ENCODE measurements at places on chromosomes 5 and 9.
A peak's percentile ranks its signal among the peaks of the same experiment; 100 is the strongest.

GRCh38 chr5:3595006-3595961 lies at the start of gene IRX1:
IRX1 (plus strand) TSS chr5:3595832; CDS start chr5:3596106, 274 bp downstream.
- DNase-seq: no peak

- no peak for DNase-seq
These were observed 179.7 kb downstream of the C9orf152 start for GRCh38 chr9:110028271-110028670.

DNA sequence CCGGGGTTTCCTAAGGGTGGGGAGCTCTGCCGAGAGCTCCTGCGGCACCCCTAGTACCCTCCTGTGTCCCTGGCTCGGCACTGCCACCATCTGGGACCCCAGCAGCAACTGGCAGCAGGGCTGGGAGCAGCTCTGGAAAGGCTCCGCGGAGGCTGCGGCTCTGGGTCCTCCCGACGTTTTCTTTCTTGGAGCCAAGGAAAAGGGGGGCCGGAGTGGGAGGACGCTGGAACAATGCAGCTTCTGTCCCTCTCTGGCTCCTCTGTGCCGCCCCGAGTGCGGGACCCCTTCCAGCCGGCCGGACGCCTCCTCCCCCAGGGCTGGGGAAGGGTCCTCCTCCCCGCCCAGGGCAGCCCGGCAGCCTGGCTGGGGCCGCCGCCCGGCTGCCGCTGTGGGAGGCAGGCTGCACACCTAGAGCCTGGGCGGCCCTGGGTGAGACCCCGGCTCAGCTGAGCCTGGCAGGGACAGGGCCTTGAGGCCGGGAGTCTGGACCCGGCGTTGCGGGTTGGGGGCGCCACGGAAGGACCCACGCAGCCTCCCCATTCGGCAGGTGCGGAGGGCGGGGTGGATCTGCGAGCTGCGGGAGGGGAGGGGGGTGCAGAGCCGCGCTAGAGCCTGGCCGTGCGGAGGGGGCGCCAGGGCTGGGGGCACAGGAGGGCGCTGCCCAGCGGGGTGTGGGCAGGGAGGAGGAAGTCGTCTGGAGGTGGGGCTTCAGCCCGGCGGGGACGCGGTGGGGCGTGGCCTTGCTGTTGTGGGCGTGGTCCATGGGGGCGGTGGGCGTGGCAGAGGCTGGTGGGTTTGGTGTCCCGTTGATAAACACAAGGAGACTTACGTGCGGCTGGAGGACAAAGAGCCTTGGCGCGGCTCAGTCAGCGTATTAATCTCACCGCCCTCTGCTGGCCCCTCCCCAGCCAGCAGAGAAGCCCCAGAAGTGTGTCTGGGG lies 15.1 kb downstream of the GPSM1 start:
- peak; percentile 30 for DNase-seq

DNA sequence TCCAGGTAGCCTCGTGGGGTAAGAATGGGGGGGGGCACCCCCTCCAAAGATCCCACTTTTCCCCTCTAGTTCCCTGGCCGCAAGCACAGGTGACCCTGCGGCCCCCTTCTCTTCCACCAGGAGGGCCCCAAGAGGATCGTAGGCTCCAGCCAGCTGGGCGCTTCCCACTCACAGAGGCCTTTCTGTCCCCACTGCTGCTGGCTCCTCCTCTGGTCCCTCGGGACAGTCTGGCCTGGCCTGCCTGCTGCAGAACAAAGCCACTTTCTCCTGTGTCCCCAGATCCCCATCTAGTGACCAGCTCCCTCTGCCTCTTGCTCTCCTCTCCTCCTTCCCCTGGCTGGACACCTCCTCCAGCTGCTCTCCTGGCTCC lies 534 bp upstream of the SAPCD2 start:
- no peak for DNase-seq

GRCh38 chr9:78288214-78288892 lies 8.6 kb upstream of the PSAT1 start:
- no peak for DNase-seq

DNA sequence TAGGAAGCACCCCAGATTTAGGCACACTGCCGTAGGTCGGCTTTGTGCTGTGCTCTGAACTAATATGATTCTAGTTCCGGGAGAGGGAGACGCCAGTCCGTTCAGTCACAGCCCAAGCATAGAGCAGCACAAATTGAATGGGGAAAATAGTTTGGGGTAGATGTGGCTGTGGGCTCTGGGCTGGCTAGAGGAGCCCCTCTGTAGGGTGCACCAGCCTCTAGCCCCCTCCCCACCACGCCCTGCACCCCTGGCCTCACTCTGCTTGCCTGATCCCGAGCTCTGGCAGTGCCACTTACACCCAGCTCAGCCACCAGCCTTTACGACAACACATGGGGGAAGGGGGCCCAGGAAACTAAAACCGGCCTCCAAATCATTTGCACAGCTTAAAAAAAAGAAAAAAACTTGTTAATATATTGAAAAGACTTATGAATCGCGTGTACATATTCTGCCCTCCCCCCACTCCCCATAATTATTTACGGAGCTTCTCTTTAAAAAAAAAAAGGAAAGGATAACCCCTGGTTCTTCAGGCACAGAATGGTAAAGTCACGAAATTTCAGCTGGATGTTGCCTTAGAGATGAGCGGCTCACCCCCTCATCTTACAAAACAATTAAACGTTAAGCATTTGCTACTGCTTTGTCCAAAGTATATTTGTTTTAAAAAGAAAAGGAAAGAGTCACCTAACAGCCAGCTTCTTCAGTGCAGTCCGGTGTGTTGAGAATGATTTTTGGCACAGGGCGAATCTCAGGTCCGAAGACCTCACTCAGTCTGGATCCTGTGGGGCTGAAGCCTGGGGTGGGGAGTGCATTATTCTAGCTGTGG lies 3.5 kb downstream of the LMX1B start:
- DNase-seq: no peak

DNA sequence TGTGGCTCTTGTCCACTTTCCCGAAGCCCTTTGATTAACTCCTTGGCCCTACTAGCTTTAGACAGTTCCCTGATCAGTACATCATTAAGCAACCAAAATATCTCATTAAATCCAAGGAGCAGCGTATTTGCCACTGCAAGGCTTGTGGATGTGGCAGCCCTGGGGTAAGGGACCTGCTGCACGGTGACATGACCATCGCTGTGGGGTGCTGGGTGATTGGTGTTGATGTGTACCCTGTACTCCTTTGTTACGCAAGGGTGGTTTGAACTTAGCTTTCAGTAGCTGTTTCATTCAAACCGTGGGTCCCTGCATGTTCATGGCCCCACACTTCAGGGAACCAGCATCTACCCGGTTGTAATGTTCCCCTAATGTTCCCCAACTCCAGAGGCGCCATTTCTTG lies 41.0 kb downstream of the OTULIN start:
- no peak for DNase-seq

- no peak for DNase-seq
These were observed 199.0 kb downstream of the DTWD2 start for GRCh38 chr5:118789366-118789765.

DNA sequence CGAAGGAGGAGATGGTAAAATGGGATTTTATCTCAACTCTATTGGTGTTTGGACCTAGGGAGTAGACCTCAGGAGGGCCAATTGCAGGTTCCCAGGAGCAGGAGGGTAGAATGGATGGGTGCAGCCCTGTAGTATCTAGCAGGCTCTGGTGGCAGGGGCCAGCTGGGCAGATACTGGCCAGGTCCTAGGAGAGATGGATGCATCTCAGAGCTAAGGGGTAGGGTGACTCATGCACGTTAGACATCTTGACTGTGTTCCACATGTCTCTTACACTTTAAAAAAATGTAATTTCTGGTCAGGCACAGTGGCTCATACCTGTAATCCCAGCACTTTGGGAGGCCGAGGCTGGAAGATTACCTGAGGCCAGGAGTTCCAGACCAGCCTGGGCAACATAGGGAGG lies 22.4 kb downstream of the PSD2 start:
- no peak for DNase-seq

DNA sequence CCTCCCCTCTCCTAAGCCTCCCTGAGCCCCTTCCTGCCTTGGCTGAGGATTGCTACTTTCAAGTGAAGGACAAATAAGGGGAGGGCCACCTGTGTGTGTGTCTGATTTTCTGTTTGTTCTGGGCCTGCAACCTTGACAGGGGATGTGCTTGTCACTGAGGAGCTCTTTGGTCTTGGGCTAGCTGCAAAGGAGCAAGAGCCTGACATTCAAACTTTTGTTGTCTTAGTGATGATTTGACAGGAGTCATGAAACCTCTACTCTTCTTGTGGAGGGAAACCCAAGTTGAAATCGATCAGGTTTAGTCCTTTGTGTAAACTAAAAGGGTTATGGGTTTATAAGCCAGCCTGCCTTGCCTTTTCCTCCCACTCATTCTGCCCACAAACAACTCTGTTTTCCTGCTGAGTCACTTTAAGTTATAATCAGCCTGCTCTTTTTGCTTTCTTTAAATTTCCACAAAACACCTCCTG lies 16.9 kb downstream of the CLTA start:
- DNase-seq: no peak

DNA sequence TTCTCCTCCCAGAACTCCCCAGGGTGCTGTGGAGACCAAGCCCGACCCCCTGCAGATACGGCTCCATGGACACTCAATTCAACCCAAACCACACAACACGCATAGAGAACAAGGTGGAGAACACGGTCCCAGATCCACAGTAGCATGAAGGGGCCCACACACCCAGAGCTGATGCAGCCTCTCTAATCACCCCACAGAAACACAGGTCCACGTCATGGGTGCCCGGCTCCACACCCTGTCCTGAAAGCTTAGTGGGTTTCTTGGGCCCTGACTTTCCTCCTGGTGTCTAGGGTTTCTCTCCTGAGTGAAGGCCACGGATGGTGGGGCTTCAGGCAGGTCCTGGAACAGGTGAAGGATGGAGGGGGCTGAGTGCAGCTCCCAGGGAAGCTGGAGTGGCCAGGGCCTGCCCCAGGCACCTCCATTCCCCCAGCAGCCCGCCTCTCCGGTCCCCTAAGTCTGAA lies 1.5 kb upstream of the SLC23A1 start:
- no peak for DNase-seq

GRCh38 chr5:80246001-80246758 lies 9.7 kb downstream of the SERINC5 start:
- no peak for DNase-seq

DNA sequence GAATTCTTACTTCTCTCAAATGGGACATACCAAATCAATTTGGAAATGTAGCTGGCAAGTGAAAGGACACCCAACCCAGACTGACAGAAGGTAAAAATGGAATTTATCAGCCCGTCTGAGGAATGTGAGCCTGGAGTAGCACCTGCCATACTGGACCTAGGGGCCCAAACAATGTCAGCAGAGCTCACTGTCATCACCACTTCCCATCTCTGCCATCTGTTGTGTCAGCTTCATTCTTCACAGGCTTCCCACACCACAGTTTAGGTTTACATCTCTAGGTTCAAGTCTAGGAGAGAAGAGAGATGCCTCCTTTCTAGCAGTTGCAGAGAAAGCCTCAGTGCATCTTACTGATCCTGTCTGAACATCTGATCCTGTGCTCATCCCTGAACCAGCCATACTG lies 222.4 kb downstream of the DOCK8 start:
- no peak for DNase-seq

DNA sequence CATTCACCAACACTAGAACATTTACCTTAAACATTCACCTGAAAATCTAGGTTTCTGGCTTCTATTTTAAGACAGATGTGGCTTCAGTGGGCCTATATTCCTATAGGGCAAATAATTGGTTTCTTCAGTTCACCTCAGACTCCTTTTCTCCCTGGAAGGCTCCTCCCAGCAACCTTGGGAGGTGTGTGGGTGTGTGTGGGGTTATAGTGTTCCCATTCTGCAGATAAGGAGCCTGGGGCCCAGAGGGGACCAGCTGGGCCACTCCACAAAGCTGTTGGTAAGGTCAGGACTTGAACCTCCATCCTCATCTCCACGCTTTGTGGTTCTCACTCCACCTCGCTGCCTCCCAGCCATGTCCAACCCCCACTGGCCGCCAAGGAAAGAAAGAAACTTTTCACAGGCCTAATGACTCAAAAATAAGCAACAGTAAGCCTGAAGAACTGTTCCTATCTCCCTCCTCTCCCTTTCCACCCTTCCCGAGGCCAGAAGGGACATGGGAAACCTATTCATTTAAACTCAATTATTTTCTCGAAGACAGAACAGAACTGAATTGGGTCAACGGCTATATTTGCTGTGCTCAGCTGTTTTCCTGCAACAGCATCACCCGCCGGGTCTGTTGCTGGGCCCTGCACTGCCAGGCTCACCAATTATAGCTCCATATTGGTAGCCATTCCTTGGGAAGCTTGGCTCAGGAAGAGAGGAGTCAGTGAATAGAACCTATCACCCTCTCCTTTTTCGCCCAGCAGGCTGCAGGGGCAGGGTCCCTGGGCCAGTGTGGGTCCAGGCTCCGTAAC lies 78.5 kb downstream of the DAB2IP start:
- no peak for DNase-seq

DNA sequence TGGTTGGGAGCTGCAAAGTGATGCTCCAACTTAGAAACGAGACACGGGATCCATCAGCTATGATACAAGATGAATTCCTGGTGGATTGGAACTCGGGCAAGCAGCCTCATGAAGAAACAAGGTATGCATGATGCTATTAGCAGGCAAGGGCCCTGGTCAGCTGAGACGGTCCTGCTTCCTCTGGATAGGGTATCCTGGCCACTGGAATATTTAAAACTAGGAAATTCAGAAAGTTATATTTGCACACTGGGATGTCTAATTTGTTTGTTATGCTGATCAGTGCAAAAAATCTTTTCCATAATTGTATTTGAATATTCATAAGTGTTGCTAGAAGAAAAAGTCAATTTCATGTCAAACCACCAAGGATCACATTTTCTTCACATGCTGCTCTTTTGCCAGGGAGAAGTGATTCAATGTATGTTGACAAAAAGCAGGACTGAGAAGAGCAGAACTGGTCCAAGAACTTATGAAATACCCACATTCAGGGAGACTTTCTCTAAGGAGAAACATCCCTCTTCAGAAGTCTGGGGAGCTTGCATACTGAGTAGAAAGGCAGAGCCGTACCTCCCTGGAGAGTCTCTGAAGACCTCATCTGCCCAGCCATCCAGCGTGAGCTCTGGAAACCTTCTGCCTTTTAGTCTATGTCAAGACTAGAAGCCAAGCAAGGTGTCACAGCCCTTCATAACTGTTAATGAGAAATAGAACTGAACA lies 6.7 kb upstream of the NXNL2 start:
- no peak for DNase-seq

- DNase-seq: no peak
These were observed 71.9 kb downstream of the SMIM23 start for GRCh38 chr5:171857489-171857876.

DNA sequence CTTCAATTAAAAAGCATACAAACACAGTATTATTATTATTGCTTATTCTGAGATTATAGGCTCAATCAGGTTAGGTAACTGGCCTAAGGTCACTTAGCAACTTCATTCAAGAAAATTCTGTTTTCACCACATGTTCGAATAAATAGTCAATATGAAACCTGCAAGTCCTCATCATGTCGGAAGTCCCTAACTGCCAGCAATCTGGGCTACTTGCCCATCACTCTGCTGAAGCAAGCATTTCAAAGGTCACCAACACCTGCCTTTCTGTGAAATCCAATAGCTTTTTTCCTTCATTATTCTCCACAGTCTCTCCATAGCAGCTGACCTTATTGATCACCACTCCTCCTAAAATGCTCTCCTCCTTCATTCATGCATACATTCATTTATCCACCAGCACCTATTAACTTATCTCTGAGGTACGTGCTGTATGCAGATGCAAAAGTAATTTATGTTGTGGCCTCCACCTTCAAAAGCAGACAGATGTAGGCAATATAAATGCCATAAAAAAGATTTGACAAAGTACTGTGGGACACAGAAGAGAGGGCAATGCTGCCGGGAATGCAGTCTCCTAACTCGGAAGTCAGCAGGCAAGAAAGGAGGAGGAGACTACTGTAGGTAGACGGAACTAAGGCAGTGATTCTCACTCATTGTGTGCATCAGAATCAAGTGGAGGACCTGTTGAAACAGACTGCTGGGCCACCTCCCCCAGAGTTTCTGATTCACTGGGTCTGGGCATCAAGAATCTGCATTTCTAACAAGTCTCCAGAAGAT lies 310.9 kb downstream of the BNC2 start:
- no peak for DNase-seq

- DNase-seq: no peak
These were observed 110.3 kb upstream of the CTSL start for GRCh38 chr9:87615547-87616148.
